Fibroblast of skin of right biceps (primary cell): ENCODE measurements at places on chromosomes 11 and 22.

DNA sequence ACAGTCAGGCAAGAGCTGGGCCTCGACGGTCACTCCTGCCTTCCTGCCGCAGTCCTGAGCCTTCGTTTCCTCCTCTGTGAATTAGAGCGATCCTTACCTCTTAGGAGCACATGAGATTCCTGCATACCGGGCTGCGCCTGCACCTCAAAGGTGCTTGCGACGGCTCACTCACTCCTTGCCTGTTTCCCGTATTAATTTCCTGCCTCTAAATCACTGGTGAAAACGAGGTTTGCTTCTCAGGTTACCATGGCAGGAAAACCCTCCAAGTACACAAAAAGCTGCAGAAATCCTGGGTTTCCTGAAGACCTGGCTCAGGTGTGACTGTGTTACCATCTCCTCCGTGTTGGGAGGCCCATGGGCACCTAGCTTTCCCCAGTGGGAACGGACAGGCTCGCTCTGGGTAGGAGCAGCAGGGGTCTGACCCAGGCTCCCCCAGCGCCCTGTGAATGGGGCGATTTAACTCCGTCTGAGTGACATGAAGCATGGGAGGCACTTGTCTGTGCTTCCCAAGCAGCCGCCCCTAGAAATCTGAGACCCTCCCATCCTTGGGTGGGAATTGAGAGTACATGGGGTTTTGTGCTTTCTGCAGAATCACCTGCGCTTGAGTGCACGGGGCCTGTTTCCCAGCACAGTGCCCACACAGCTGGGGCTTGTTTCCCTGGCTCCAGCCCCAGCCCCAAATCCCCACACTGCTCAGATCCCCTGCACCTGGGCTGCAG is 64.8 kb downstream of the PHF21B start:
- DNase-seq, result no peak

DNA sequence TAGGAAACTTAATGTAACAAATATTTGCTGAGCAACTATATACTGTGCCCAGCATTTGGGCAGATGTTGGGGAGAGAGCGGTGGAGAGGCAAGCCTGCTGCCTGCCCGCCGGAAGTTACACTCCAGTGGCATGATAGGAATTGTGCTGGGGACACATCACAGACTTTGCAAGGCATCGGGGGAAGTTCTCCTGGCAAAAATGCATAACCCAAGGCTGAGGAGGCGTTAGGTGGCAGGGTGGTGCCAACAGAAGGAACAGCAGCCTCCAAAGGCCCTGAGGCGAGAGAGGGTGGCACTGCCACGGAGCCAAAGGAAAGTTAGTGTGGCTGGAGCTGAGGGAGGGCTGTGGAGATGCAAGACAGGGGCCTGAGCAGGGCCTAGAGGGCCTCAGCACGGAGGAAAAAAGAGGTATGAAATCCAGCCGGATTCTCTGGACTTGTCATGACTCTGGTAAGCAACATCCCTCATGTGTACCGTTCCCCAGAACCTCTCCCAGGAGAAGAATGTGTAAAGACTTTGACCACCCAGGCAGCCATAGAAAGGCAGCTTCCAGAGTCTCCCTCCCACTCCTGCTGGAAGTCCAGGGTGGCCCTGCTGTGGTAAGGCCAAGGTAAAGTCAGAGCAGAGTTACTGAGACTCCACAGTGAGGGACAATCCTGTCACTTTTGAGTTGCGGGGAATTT is 76.1 kb upstream of the RAB1B start:
- no peak for DNase-seq

DNA sequence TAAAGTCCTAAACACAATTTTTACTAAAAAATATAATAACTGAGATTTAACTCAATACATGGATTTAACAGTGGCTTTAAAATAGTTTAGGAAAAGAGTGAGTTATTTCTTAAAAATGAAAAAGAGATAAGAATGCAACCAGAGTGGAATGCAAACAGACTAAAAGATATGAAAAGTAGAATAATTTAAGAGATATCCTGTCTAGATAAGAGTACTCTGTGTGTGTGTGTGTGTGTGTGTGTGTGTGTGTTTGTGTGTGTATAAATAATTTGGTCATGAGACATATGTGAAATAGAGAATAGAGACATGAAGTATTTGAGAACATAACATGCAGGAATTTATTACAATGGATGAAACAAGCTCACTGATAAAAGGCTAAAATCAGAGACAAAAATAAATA is 986.9 kb upstream of the CHORDC1 start:
- peak; percentile 56 for DNase-seq

GRCh38 chr11:13094930-13095687 is 86.0 kb downstream of the RASSF10 start:
- no peak for DNase-seq

DNA sequence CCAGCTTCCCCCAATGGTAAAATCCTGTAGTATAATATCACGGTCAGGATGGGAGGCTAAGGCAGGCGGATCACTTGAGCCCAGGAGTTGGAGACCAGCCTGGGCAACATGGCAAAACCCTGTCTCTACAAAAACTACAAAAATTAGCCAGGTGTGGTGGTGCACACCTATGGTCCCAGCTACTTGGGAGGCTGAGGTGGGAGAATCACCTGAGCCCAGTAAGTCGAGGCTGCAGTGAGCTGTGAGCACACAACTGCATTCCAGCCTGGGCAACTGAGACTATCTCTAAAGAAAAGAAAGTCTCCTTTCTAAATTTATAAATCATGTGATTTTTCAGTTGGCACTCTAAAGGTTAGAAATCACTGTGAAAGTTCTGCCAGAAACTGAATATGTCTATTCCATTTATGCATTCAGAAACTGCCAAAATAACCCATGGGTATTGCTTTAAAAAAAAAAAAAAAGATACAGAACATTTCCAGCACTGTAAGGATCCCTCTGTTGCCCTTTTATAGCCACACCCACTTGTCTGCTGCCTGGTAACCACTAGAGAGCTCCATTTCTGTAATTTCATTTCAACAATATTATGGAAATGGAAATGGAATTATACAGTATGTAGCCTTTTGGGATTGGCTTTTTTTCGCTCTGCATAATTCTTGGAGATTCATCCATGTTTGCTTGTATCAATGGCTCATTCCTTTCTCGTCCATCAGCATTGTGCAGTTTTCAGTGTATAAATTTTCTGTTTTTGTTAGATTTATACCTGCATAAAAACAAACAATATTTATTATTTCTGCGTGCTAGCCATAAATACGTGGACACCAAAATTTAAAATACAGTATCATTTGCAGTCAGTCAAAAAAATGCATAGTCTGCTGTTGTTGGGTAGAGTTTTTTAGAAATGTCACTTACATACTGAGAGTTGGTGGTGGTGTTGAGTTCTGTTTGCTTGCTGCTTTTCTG is 9.4 kb downstream of the CDC45 start:
- no peak for DNase-seq

DNA sequence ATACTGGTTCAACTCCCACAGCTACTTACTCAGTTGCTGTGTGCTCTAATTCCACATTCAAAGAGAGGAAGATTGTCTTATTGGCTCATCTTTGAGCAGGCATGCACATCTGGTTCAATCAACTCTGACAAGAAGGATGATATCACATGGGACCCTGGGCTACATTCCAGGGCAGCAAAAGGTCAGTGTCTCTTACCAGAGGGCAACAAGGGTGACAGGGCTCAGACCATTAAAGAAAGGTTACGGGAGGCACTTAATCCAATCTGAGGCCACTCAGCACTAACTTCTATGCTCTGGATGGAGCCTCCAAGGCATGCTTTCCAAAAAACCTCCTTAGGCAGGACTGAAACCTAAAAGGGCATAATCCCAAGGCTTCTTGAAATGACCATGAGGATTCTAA is 549.4 kb upstream of the API5 start:
- no peak for DNase-seq

DNA sequence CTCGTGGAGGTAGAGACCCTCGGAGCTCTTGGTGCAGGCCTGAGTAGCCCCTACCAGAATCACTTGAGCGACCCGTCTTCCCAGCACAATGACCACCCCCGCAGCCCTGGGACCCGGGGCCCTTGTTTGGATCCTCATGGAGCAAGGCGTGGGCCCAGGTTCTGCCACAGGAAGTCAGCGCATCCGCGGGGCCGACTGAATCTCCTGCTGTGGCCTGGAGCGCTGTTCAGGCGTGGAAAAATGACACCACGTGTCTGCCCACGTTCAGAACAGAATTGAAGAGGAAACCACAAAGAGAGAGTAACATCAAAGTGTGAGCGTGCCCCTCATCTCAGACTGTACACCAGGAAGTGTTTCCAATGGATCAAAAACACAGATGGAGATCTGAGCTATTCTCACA is 1479.2 kb downstream of the TBC1D22A start:
- no peak for DNase-seq

- peak; percentile 81 for DNase-seq
These were observed 53.0 kb downstream of the MICAL2 start for GRCh38 chr11:12163181-12163941.

GRCh38 chr11:31558001-31558400 is 48.4 kb downstream of the ELP4 start:
- no peak for DNase-seq

- DNase-seq, result peak; percentile 17
These were observed 29.1 kb downstream of the ZBED4 start for GRCh38 chr22:49882519-49883293.

DNA sequence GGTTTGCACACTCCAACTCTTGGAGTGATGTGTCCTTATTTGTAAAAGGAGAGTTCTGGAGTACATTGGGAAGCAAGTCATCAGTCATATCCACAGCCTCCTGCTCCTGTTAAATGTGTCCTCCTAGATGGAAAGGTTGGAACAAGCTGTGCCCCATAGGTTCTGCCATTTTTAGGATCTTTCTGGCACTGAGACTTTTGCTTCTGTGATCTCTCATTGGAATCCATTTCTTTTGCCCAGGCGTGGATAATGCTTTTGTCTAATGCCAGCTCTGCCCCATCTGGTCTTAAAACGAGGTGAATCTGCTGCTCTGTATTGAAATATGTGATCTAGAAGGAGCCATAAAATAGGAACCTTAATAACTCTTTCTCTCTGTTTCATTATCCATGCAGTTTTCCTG is 66.4 kb downstream of the ZBTB16 start:
- no peak for DNase-seq

- no peak for DNase-seq
These were observed 54.8 kb downstream of the DENND5A start for GRCh38 chr11:9210224-9210921.

DNA sequence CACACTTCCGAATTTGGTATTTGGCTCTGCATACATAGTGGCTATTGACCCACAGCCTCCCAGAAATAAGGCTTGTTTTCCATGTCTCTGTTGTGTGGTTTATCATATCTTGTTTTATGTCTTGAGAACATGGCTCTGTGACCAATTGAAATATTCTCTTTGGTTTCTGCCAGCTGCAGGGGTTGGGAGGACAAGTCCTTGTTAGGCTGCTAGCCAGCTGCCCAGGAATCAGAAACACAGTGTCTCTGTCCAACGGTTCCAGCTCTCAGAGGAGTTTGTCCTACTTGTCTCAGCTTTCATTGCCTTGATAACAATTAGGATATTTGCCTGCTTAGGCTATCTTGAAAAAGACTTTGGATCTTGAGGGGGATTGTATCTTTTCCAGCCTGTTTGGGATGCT is 6.0 kb upstream of the SLC7A4 start:
- no peak for DNase-seq

DNA sequence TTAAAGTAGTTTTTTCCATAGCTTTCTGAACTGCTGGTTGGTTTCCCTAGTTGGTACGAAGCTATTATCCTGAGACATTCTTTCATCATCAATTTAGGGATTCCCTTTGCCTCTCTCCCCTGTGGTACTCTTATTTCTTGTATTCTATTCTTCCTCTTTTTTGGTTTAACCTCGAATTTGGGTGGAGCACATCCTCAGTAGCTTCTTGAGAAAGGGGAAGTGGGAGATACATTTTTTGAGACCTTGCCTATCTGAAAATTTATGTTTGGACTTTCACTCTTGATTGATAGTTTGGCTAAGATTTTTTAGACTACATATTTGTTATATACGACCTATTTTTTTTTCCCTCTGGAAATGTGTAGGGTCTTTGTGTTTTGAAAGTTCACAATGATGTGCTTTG is 121.7 kb upstream of the ZBED5 start:
- DNase-seq, result no peak

DNA sequence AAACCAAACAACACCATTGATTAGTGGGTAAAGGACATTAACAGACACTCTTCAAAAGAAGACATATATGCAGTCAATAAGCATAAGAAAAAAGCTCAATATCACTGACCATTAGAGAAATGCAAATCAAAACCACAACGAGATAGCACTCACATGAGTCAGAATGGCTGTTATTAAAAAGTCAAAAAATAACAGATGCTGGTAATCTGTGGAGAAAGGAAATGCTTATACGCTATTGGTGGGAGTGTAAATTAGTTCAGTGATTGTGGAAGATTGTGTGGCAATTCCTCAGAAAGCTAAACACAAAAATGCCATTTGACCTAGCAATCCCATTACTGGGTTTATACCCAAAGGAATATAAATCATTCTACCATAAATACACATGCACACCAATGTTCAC is 182.6 kb downstream of the TRPC6 start:
- peak; percentile 27 for DNase-seq

DNA sequence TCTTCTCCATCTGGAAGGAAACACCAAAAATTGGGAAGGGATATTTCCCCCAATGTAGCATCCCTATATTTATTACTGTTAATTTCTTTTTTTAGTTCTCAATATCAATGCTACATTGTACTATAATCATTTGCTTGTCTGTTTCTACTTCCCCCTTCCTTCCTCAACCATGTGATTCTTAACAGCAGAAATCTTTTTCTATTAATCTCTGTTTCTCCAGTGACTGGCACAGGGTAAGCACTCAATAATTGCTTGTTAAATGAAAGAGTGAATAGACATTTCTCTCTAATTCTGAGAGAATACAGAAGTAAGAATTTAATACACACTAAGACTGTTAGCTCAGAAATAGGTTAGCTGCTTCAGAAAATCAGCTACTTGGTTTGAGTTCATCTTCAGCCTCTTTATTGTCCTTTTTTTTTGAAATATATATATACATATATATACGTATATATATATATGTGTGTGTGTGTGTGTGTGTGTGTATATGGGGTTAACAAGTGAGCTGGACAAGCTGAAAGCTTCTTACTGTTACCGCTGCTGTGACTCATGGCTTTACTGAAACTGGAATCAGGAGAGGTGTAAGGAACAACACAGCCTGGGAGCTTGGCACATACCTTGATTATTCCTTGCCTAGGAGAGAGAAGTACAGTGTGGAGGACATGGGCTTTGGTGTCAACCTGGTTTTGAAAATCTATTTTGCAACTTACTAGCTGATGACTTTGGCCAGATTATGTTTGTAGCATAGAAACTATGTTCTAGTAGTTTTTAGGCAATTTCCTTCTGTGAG is 26.2 kb upstream of the PDE3B start:
- no peak for DNase-seq
